Adrenal gland (tissue), 19 donors: ENCODE measurements at places on chromosomes 1 and 21. TPM values are rescaled to one million over a fixed set of nuclear protein-coding genes. Genes with fewer than 3 reads are reported as not detected.

The HMGCL gene
- 134 TPM for total RNA-seq

The ZNF326 gene
- total RNA-seq, result 19.1 TPM

DNA sequence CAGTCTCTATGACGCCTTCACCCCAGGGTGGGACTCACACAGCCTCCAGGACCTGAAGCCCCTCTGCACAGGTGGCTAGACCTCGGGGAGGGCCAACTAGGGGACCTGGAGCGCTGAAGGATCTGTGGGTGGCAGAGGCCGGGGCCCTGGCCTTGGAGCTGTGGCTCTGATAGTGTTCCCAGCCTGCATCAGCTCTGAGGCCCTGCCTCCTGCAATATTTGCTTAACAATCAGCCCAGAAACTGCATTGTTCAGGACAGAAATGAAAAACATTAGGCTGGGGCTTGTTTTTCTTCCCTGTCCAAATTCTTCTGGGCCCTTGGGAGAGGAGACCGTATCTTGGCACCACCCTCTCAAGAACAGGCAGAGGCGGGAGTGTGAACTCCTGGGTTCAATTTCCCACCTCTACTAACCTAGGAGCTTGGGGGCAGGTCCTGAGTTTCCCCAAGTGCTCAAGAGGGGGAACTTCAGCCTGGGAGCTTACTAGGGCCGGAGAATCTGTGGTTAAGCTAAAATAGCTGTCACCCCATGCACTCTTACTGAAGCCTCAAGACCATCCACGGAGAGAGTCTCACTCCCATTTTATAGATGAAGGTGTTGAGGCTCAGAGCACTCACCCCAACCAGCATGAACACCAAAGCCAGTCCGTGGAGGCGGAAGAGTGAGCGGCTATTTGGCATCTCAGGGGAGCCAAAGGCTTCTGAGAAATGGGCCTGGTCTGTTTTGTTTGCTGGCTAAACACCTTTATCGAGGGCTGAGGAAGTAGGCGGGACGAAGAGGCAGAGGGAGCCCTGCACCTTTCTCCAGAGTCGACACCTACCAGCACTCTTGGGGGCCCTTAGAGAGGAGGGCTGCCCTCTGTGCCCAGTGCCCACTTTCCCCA is 18.8 kb upstream of the CASZ1 start:
- no peaks in the 10 kb centered on the region for H3K27me3 ChIP-seq
- no peaks in the 10 kb centered on the region for H3K4me1 ChIP-seq
- no peak for DNase-seq
- H3K27ac ChIP-seq, result no peak overlapping the region
- H3K36me3 ChIP-seq, result no peaks in the 10 kb centered on the region
- no peak overlapping the region for H3K4me3 ChIP-seq

DNA sequence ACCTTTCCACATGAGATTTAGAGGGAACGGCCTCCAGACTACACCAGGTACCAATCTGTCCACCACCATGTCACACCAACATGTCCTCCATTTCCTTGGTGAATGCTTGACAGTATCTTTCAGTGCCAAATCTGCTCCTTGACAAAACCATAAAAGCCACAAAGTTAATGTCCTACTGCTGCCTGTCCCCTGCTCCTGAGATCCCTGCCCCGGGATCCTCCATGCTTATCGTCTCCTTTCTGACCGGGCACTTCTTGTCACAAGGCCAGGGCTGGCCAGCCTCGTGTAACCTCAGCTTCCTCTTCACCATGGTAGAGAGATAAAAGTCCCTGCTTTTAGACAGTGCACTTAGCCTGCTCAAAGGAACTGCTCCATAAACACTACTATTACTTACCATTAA is 136.2 kb downstream of the NAV1 start:
- H3K4me1 ChIP-seq, result peaks cover 23% of the 10 kb centered on the region
- H3K27me3 ChIP-seq, result no peaks in the 10 kb centered on the region
- peak; percentile 64 for DNase-seq
- H3K27ac ChIP-seq, result no peak overlapping the region
- H3K4me3 ChIP-seq, result no peak overlapping the region

DNA sequence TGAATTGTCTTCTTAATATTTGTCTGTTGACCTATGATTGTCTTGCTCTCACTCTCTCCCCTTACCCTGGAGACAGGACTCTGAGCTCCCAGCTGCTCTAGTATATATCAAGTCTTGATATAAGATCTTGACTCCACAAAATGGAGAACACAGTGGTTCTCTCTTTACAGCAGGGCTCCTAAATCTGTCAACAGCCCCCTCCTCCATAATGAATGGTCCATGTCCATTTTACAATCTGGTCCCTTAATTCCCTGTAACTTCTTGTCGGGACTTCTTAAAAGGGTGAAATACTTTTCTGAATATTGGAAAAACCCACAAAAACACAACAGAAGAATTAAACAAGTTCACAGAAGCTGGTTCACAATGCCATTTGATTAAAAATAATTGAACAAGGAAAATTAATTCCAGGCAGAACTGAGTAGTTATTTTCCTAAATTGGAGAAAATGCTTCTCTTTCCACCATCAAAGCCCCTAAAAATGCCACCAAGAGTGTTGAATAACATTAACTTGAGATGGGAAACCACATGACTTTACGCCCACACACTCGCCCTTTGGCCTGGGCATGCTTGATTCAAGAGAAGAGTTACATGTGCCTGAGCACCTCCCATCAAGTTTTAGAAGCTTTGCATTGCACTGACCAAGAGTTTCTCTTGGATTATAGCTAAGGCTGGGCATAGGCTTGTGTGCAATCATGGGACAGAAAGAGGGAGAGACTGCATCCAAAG is 109.8 kb downstream of the TOMM20 start:
- H3K4me3 ChIP-seq, result no peak overlapping the region
- H3K27ac ChIP-seq, result no peak overlapping the region
- no peaks in the 10 kb centered on the region for H3K36me3 ChIP-seq
- peaks cover 15% of the 10 kb centered on the region for H3K4me1 ChIP-seq

DNA sequence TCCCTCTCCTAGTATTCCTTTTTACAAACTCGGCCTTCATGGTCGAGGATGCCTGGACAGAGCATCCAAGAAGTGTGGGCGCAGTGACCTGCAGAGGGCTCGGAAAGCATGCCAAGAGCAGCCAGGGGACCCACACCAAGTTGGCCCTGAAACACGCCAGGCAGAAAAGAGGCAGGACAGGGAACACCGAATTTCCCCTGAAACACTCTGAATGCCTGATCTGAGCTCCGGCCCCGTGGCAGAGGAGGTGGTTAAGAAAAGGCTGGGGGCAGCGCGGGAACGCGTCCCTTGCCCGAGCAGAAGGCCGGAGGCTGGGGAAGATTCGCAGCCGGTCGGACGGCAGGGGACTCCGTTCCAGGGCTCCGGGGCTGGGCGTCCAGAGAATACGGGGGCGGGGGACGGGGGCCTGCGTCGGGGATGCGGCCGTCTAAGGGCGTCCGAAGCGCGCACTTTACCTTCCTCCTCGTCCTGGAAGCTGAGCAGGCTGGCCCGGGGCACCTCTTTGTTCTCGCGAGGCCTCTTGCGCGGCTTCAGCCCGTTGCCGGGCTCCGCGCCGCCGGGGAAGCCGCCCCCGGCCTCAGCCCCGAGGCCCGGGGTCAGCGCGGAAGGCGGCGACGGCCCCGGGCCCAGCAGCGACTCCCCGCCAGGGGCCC is 558 bp downstream of the PAXBP1 start:
- H3K27ac ChIP-seq, result peak overlapping the region; percentile 93
- no peaks in the 10 kb centered on the region for H3K36me3 ChIP-seq
- H3K4me1 ChIP-seq, result peaks cover 14% of the 10 kb centered on the region
- no peaks in the 10 kb centered on the region for H3K27me3 ChIP-seq
- peak; percentile 71 for DNase-seq
- peak overlapping the region; percentile 77 for H3K4me3 ChIP-seq

DNA sequence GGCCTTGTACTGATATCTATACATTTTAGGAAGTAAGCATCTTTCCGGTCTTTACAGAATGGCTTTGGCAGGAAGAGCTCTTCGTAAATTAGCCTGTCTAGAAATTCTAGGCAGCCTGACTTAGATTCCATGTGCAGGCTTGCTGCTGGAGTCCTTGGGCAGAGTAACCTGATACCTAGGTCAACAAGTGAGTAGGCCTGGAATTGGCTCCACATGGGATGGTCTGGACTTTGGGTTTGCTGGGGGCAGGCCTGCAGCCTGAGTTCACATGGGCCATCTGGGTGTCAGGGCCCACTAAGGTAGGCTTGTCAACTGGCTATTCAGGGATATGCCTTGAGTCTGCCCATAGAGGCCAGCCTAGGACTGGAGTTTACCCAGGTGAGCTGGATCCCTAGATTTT is 59.6 kb upstream of the CYYR1 start:
- no peaks in the 10 kb centered on the region for H3K27me3 ChIP-seq
- no peaks in the 10 kb centered on the region for H3K36me3 ChIP-seq
- no peak for DNase-seq
- H3K4me3 ChIP-seq, result no peak overlapping the region

DNA sequence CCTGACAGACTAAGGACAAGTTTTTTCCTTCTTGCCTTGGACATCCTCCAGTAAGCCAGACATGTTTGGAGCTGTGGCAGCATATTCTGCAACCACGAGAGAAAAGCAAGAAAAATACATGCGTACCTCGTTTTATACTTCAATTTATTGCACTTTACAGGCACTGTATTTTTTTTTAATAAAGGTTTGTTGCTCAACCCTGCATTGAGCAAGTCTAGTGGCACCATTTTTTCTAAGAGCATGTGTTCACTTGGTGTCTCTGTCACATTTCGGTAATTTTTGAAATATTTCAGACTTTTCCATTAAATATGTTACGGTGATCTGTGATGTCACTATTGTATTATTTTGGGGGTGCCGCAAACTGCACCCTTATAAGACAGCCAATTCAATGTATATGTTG is 2.1 kb upstream of the SSX2IP start:
- DNase-seq, result no peak
- H3K27ac ChIP-seq, result no peak overlapping the region
